ENCODE measurements at places on chromosomes 13 and 19.

DNA sequence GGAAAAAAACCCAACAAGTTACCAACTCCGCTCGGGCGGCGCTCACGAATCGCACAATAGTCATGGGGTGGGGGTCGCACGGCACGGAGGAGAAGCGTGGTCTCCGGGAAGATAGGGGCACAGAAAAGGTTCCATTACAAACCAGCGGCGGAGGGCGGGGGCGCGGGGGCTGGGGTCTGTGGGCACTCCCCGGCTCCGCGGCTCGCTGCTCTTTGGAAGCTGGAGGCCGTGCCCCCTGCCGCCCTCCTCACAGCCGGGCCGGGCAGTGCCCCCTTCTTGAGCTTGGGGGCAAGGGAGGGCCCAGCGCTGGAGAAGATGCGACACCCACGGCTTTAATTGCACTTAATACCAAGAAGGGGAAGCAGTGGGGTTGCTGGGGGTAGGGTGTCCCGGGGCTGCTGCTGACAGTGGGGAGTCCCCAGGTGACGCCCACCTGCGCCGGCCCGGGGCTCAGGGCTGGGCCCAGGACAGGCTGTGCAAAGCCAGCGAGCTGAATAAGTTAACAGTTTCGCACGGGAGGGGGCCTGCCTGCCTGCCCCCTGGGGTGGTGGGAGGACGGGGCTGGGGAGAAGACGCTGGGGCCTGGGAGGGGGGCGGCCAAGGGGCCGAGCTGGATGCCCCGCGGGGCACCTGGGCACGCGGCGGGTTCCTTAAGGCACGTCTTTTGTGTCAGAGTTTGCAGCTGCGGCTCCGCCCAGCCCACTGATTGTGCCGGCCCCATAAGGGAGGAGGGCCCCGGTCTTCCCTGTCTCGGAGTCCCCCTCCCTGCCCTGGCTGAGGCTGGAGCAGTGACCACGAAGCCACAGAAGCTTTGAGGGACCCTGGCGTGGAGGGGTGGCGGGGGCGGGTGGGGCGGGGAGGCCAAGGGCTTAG is 9.8 kb downstream of the DCAF15 start:
- DNase-seq = no peak

DNA sequence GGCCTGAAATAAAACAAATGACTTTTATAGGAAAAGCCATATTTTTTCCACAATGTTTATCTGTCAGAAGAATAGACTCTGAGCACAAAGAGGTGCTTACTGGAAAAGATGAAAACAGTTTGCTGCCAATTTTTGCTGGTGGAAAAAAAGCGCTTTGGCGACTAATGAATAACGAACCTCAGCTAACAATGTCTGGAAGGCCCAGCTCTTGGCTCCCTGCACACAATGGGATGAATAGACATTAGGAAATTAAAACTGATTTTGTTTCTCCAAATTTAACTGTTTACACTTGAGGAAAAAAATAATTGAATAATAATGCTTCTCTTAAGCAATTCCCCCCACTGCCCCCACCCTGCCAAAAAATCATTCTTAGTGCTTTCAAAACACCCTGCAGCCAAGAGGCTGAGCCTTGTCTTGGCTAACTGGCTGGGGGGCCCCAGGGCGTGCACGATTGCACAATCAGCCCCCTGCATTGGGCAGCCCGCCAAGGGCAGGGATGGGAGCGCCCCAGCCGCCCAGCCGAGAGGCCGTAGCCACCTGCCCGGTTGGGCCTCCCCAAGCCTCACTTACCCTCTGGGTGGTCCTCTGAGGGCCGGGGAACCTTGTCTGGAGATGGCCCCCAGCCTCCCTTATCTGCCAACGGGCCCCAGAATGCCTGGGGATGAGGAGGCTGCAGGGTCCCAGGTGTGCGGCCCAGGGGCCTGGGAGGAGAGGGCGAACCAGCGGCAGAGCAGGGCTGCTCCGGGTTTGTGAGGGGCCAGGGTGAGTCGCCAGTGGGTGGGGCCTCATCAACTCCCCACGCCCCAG is 16.8 kb downstream of the CEBPG start:
- DNase-seq = no peak

DNA sequence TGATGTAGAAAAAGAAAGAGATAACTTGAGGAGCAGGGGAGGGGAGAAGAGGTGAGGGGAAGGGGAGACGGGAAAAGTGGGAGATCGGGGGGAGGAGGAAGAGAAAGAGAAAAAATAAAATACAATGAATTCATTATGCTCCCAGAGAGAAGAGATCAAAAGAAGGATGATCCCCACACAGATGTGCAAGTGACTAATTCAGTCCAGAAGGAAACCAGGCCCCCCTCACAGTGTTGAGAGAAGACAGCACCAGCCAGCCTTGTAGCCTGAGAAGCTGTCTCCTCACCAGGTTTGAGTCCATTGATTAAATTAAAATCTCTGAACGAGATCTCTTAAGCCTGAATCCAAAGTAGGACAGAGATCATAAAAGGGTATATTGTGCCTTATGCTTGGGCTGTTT is 333.7 kb upstream of the NBEA start:
- no peak for DNase-seq

GRCh38 chr13:102191951-102192502 is 209.8 kb downstream of the FGF14 start:
- DNase-seq = no peak

DNA sequence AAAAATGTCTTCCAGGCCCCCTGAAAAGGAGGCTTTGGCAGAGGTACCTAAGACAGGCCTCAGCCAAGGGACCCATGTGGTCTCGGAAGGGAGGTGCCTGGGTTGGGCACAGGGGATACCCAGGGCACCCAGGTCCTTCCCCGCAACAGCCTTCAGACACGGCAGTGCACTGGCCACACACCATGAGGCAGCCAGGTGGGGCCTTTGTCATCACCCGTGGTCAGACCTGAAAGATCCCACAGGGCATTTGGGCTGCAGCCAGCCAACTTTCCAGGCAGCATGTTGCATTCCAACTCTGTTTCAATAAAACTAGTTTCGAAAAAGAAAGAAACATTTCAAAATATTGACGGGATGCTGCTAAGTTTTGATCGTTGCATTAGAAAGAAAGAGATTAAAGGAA is 4.7 kb upstream of the TUBGCP3 start:
- DNase-seq = no peak
